H1 (cell line): ENCODE measurements at places on chromosomes 1 and 21. TPM values are rescaled to one million over a fixed set of nuclear protein-coding genes. Genes with fewer than 3 reads are reported as not detected.

- no peaks in the 10 kb centered on the region for H3K36me3 ChIP-seq
- H3K27ac ChIP-seq: no peak overlapping the region
- no peaks in the 10 kb centered on the region for H3K4me1 ChIP-seq
Observed at GRCh38 chr1:58290685-58291372, 255.7 kb downstream of the OMA1 start.

The UBE4B gene
- 90.1 and 91.0 TPM in 2 replicates for total RNA-seq

DNA sequence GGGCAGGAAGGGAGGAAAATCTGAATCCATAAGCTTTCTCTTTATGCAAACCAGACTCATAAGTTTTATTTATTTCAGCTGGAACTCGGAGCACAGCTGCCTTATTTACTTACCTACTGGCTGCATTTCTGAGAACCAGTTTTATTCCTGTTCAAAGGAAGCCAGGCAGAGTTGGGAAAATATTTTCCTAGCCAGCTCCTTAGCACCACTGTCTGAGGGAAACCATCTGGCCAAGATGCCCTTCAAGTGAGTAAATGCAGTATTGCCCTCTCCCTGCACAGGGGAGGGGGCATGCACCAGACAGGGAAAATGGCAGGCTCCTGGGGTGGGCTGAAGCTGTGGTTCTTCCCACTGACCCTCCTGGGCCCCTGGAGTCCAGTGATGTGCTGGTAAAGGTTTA, 28.9 kb upstream of the FMOD start:
- no peaks in the 10 kb centered on the region for H3K36me3 ChIP-seq
- no peak overlapping the region for H3K27ac ChIP-seq
- no peak for DNase-seq
- H3K4me3 ChIP-seq: no peak overlapping the region
- no peaks in the 10 kb centered on the region for H3K27me3 ChIP-seq

- no peak overlapping the region for H3K27ac ChIP-seq
- no peaks in the 10 kb centered on the region for H3K36me3 ChIP-seq
- no peaks in the 10 kb centered on the region for H3K27me3 ChIP-seq
- H3K4me3 ChIP-seq: no peak overlapping the region
- DNase-seq: no peak
Observed at GRCh38 chr21:46448108-46448507, 10.6 kb upstream of the DIP2A start.

DNA sequence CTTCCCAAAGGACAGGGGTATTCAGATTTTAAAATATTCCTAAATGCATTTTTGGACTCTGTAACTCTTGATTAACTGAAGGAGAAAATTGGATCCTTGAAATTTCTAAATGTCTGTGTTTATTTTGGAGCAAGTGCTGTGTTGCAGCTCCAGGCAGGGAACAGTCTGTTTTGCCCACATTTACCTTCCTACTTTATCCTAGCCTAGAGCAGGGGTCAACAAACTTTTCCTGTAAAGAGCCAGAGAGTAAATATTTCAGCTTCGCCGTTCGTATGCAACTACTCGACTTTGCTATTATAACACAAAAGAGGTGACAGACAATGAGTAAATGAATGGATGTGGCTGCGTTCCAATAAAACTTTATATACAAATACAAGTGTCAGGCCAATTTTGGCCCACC, 402.2 kb downstream of the GPATCH2 start:
- H3K4me3 ChIP-seq: no peak overlapping the region
- no peak overlapping the region for H3K27ac ChIP-seq
- DNase-seq: no peak
- no peaks in the 10 kb centered on the region for H3K36me3 ChIP-seq
- no peaks in the 10 kb centered on the region for H3K27me3 ChIP-seq

GRCh38 chr1:65255035-65255655, 54.2 kb upstream of the DNAJC6 start:
- H3K27ac ChIP-seq: no peak overlapping the region
- peak; percentile 58 for DNase-seq
- peaks cover 1% of the 10 kb centered on the region; the same call in 1 of the 2 replicates for H3K4me1 ChIP-seq

DNA sequence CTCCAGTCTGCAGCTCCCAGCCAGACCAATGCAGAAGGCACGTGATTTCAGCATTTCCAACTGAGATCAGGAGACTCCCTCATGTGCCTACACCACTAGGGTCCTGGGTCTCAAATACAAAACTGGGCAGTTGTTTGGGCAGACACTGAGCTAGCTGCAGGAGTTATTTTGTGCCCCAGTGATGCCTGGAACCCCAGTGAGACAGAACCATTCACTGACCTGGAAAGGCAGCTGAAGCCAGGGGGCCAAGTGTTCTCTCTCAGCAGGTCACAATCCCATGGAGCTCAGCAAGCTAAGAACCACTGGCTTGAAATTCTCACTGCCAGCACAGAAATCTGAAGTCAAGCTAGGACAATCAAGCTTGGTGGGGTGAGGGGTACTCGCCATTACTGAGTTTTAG, 111.7 kb upstream of the TNFSF4 start:
- no peaks in the 10 kb centered on the region for H3K4me1 ChIP-seq
- H3K27me3 ChIP-seq: no peaks in the 10 kb centered on the region
- no peak overlapping the region for H3K4me3 ChIP-seq
- H3K27ac ChIP-seq: no peak overlapping the region

The CAMK1G gene
- 0.38 and 1.0 TPM in 2 replicates for total RNA-seq

The RRP1 gene
- 54.3 and 55.2 TPM in 2 replicates for total RNA-seq

DNA sequence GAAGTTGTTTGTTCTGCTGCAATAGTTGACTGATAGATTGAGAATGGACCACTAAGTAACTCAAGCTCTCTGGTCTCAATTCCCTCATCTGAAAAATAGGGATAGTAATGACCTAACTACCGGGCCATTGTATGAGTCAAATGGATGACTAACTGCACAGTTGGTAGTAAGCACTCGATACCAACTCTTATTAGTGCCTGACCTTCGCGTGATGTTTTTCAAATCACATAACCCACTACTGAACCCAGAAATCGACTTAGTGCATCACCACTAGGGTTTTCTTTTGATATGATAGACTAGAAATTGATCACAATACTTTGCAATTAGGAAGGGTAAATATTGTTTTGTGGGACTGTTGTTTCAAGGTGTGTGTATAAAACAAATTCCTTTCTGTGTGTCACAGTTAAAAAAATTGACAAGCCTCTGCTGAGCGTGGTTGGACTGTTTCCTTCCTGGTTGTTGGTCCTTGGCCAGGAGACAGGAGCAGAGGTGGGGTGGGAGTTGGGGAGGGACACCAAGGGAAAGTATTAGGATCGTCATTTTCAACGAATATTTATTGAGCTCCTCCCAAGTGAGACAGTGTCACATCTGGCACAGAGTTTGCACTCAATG, 54.0 kb upstream of the LRP8 start:
- no peak overlapping the region for H3K4me3 ChIP-seq
- H3K27me3 ChIP-seq: no peaks in the 10 kb centered on the region; the same call in 1 of the 2 replicates
- no peak for DNase-seq
- no peaks in the 10 kb centered on the region for H3K4me1 ChIP-seq

GRCh38 chr1:194477908-194478307, 1291.5 kb upstream of the B3GALT2 start:
- H3K27me3 ChIP-seq: no peaks in the 10 kb centered on the region
- H3K27ac ChIP-seq: no peak overlapping the region
- DNase-seq: no peak
- no peaks in the 10 kb centered on the region for H3K36me3 ChIP-seq
- no peak overlapping the region for H3K4me3 ChIP-seq

DNA sequence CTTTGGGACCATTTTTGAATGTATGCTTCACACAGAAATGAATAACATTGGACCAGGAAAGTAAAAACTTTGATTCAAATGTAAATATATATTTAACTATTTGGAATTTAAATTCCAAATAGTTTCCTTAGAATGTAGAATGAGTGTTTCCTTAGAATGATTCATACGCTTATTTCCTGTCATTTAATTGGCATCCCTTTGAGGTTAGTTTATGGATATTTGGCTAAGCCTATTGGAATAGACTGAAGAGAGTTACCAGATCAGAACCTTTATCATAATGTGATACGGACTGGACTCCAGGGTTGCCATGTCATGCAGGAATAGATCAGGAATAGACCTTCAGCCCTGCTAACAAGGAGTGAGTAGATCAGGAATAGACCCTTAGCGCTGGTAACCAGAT, 133.1 kb downstream of the TNNI3K start:
- no peaks in the 10 kb centered on the region for H3K36me3 ChIP-seq
- H3K4me3 ChIP-seq: no peak overlapping the region

GRCh38 chr1:50923564-50923963, 36.5 kb downstream of the FAF1 start:
- no peaks in the 10 kb centered on the region for H3K4me1 ChIP-seq
- H3K4me3 ChIP-seq: no peak overlapping the region
- no peak overlapping the region for H3K27ac ChIP-seq

GRCh38 chr1:16988210-16988609, 7.8 kb upstream of the MFAP2 start:
- peaks cover 4% of the 10 kb centered on the region; the same call in 1 of the 2 replicates for H3K36me3 ChIP-seq
- H3K27me3 ChIP-seq: no peaks in the 10 kb centered on the region
- no peak overlapping the region for H3K4me3 ChIP-seq
- DNase-seq: no peak
- no peaks in the 10 kb centered on the region for H3K4me1 ChIP-seq
- H3K27ac ChIP-seq: no peak overlapping the region

DNA sequence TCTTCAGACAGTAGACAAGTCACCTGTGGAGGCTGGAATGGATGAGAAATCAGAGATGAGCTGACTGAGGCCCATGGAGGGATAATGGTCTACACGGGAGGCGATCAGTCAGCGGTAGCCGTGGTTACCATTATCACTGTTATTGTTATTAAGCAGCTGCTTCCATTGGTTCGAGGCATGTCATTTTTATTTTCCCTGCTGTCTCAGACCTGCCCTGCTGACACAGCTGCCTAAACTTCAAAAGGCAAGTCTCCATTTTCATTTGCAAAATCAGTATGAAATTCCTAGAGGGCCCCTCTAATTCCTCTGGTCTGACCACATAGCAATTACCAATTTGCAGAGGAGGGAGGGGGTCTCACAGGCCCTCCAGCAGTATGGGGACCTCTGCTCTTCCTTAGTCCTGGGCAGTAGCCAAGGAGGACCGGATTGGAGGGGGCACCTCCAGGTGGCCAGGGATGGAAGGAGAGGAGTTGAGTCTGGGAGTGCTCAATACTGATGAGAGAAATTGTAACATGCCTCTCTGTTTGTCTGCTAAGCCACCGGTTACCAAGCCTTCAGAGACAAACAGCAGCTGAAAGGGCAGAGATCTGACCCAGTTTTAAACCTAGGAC, 184.2 kb downstream of the TRABD2B start:
- peaks cover 7% of the 10 kb centered on the region; the same call in 1 of the 2 replicates for H3K4me1 ChIP-seq
- DNase-seq: no peak
- H3K4me3 ChIP-seq: no peak overlapping the region
- H3K36me3 ChIP-seq: no peaks in the 10 kb centered on the region

- H3K27me3 ChIP-seq: no peaks in the 10 kb centered on the region
- H3K4me1 ChIP-seq: no peaks in the 10 kb centered on the region
- peak; percentile 52 for DNase-seq
- no peak overlapping the region for H3K4me3 ChIP-seq
Observed at GRCh38 chr1:59903141-59903754, 23.3 kb downstream of the CYP2J2 start.

DNA sequence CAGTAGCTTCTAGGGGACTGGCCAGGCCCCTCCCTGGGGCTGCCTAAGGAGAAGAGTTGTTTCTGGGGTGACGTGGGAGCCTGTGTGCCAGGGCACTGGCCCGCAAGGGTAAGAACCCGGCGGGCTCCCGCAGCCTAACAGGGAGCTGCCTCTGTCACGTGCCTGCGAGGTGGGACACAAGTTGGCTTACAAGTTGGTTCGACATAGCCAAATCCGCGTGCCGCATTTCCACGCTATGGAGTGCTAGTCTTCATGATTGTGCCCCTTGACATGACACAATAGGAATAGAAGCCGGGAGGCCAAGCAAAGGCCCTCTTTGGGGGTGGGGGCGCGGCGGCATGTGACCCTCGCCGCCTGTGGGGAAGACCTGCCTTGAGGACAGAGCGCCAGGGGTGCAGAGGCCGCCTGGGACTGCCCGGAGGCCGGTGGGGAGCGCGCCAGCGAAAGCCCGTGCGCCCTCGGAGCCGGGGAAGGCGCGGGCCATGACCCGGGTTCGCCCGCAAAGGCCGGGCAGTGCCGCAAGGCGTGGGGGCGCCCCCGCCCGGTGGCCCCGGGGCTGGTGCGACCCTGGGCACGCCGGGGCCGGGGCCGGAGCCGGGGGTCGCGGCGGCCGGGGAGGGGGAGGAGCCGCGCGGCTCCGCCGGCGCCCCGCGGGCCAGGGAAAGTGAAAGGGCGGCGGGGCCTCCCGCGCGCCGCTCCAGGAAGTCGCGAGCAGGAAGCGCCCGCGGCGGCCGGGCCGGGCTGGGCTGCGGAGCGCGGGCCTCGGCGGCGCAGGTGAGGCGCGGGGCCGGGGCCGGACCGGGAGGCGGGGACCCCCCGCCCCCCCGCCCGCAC, at the start of gene SLC37A1:
Gene SLC37A1, plus strand, starts transcription at position 702 of the 834 bp plus-strand sequence. CDS start 4,603 bp downstream, outside the sequence.
- H3K27ac ChIP-seq: peak within 1 kb of the TSS; percentile 7; the same call in 1 of the 2 replicates
- peak within 1 kb of the TSS; percentile 59 for H3K4me3 ChIP-seq
- DNase-seq: peak; percentile 78
- H3K4me1 ChIP-seq: peaks cover 20% of the 10 kb centered on the region

DNA sequence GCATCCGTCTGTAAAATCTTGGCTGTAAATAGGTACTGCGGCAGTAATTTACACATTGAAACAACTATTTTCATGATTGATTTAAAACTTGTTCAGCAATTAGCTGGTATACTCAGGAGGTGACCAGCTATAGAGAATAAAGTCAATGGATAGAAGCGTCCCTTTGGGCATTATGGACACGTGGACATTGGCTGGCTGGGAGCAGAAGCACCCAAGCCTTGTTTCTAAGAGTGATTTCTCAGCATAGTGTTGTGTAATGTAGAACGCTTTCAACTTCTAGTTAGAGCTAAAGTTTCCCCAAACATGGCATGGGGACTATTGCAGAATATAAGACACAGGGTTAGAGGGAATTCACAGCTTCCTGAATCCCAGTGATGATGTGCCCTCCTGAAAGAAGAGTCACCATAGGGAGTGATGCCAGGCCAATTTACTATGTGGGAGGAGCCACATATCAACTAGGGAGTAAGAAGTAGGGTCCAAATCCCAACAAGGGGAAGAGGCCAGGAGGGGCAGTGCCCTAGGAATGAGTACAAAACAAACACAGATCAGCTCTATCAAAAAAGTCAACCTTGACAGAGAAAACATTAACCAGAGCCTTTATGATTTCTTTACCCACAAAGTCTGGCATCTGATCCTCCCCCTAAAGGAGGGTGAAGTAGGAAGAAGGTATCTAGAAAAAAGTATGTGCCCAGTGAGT, 92.7 kb downstream of the SUSD4 start:
- no peak for DNase-seq
- H3K4me1 ChIP-seq: no peaks in the 10 kb centered on the region
- H3K27ac ChIP-seq: no peak overlapping the region
- no peaks in the 10 kb centered on the region; the same call in 1 of the 2 replicates for H3K27me3 ChIP-seq
- H3K4me3 ChIP-seq: no peak overlapping the region

GRCh38 chr1:6924891-6925290, 139.6 kb downstream of the CAMTA1 start:
- H3K27ac ChIP-seq: no peak overlapping the region
- no peaks in the 10 kb centered on the region for H3K36me3 ChIP-seq
- no peak overlapping the region for H3K4me3 ChIP-seq
- no peaks in the 10 kb centered on the region for H3K4me1 ChIP-seq

GRCh38 chr1:156970017-156970416, 49.6 kb downstream of the LRRC71 start:
- no peaks in the 10 kb centered on the region for H3K4me1 ChIP-seq
- DNase-seq: no peak
- no peak overlapping the region for H3K27ac ChIP-seq

GRCh38 chr1:181023265-181024057, 791 bp upstream of the STX6 start:
- H3K27me3 ChIP-seq: no peaks in the 10 kb centered on the region
- H3K4me1 ChIP-seq: no peaks in the 10 kb centered on the region
- no peak overlapping the region; the same call in 1 of the 2 replicates for H3K27ac ChIP-seq
- H3K36me3 ChIP-seq: no peaks in the 10 kb centered on the region
- peak overlapping the region; percentile 99 for H3K4me3 ChIP-seq

GRCh38 chr1:37703061-37703460, 10.7 kb downstream of the CDCA8 start:
- H3K36me3 ChIP-seq: peaks cover 24% of the 10 kb centered on the region
- no peaks in the 10 kb centered on the region for H3K27me3 ChIP-seq
- H3K4me3 ChIP-seq: no peak overlapping the region
- no peak for DNase-seq
- H3K4me1 ChIP-seq: no peaks in the 10 kb centered on the region
